DMS 273 treated with DMSO at 0.1 percent for 48 hours (cell line): ENCODE measurements at places on chromosomes 12 and 14.
A peak's percentile ranks its signal among the peaks of the same experiment; 100 is the strongest.

- DNase-seq, result no peak
Observed at GRCh38 chr12:121810234-121810817, 6.5 kb downstream of the SETD1B start.

- DNase-seq, result no peak
Observed at GRCh38 chr14:24988760-24989159, 61.2 kb downstream of the STXBP6 start.

- DNase-seq, result no peak
Observed at GRCh38 chr12:24488091-24488596, 460.8 kb downstream of the BCAT1 start.

- no peak for DNase-seq
Observed at GRCh38 chr12:107225635-107226034, 132.3 kb upstream of the CRY1 start.

GRCh38 chr14:36504771-36505175 lies 15.3 kb downstream of the NKX2-1 start:
- DNase-seq, result no peak

DNA sequence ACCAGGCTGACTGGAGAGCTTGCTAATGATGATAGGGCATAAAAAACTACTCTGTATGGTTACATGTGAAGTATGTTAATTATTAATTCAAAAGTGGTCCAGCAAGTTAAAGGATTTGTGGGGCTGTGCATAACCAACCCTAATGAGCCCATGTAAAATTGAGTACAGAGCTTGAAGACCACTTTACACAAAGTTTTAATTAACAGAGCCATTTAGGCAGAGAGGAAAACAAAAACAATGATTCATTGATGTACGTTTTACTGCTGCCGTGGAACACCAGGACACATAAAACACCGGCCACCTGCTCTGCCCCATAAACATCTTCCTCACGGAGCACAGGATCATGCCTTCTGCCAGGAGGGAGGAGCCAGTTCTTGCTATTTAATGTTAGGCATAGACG lies 83.5 kb downstream of the RIMBP2 start:
- DNase-seq, result no peak

GRCh38 chr14:24673534-24674203 lies 39.7 kb upstream of the GZMB start:
- no peak for DNase-seq

- DNase-seq, result no peak
Observed at GRCh38 chr14:69317102-69317755, 57.3 kb downstream of the GALNT16 start.

DNA sequence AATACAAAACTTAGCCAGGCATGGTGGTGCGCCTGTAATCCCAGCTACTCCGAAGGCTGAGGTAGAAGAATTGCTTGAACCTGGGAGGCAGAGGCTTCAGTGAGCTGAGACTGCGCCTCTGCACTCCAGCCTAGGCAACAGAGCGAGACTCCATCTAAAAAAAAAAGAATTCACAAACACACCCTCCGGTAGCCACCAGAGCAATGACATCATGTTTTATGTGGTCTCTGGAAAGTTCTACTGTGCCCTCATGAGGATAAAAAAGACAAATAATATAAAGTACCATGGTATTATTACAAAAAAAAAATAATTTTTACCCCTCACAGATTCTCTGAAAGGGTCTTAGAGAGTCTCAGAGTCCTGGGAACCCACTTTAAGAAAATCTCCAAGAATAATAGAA lies 81.5 kb downstream of the OSBPL8 start:
- no peak for DNase-seq

GRCh38 chr12:83827860-83828259 lies 1084.7 kb downstream of the SLC6A15 start:
- no peak for DNase-seq

- no peak for DNase-seq
Observed at GRCh38 chr12:11906286-11906935, 164.3 kb upstream of the BCL2L14 start.

- DNase-seq, result no peak
Observed at GRCh38 chr12:95953000-95953399, 9.9 kb downstream of the AMDHD1 start.

- no peak for DNase-seq
Observed at GRCh38 chr12:54126029-54126695, 62.6 kb downstream of the SMUG1 start.

GRCh38 chr12:31020385-31021166 lies 53.1 kb upstream of the DDX11 start:
- no peak for DNase-seq

DNA sequence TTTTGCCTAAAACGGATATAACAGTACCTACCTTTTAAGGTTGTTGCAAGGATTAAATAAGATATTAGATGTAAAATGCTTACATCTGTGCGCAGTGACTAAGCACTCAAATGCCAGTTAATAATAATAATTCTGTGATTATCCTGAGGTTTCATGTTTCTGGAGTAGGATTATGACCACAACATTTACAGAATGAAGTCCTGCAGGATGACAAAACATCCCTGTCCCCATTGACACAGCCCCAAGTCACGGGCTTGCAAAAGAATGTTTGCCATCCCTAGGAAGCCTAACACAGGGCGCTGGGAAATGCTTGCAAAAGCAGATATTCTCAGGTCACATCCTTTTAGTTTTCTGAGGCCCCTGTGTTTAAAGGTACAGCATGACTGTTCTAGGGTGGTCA lies 20.1 kb downstream of the SUSD6 start:
- no peak for DNase-seq

GRCh38 chr12:31018106-31018789 lies 55.4 kb upstream of the DDX11 start:
- DNase-seq, result no peak

- no peak for DNase-seq
Observed at GRCh38 chr12:40959041-40959440, 229.1 kb upstream of the PDZRN4 start.

GRCh38 chr12:81588235-81589008 lies 170.7 kb downstream of the PPFIA2 start:
- peak; percentile 73 for DNase-seq

- DNase-seq, result no peak
Observed at GRCh38 chr12:122517877-122518276, 8.9 kb downstream of the RSRC2 start.

GRCh38 chr12:113348849-113349536 lies 9.4 kb upstream of the PLBD2 start:
- DNase-seq, result no peak

- no peak for DNase-seq
Observed at GRCh38 chr12:8034802-8035201, 2.3 kb downstream of the FOXJ2 start.

GRCh38 chr14:78959674-78960264 lies 789.6 kb downstream of the NRXN3 start:
- DNase-seq, result peak; percentile 40

GRCh38 chr14:81301813-81302212 lies 81.1 kb upstream of the GTF2A1 start:
- DNase-seq, result no peak

GRCh38 chr12:3364226-3364625 lies 126.8 kb upstream of the PRMT8 start:
- no peak for DNase-seq

DNA sequence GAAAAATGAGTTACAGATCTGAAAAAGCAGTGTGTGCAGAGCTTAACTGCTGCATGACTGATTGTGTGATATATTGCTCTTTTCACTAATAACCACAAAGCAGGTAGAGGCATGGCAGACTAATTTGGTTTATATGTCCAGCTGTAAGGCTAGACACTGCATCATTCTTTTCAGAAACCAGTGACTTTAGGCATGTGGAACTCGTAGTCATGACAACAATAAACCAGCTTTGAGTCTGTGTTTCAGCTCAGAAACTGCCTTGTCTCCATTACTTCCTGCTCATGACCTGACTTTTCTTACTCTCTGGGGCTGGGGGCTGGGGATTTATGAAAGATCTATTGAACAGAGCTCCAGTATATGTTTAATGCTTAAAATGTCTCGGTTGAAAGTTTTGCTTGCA lies 146.8 kb upstream of the LRIG3 start:
- DNase-seq, result no peak

GRCh38 chr14:24080888-24081738 lies 9.8 kb downstream of the CPNE6 start:
- DNase-seq, result peak; percentile 51

- no peak for DNase-seq
Observed at GRCh38 chr12:96471368-96472050, 17.9 kb upstream of the CFAP54 start.

- DNase-seq, result no peak
Observed at GRCh38 chr12:82754856-82755255, 68.2 kb downstream of the TMTC2 start.

- DNase-seq, result no peak
Observed at GRCh38 chr12:49537231-49537751, 1.5 kb upstream of the KCNH3 start.

GRCh38 chr12:49675137-49675536 lies 32.1 kb downstream of the FMNL3 start:
- no peak for DNase-seq

DNA sequence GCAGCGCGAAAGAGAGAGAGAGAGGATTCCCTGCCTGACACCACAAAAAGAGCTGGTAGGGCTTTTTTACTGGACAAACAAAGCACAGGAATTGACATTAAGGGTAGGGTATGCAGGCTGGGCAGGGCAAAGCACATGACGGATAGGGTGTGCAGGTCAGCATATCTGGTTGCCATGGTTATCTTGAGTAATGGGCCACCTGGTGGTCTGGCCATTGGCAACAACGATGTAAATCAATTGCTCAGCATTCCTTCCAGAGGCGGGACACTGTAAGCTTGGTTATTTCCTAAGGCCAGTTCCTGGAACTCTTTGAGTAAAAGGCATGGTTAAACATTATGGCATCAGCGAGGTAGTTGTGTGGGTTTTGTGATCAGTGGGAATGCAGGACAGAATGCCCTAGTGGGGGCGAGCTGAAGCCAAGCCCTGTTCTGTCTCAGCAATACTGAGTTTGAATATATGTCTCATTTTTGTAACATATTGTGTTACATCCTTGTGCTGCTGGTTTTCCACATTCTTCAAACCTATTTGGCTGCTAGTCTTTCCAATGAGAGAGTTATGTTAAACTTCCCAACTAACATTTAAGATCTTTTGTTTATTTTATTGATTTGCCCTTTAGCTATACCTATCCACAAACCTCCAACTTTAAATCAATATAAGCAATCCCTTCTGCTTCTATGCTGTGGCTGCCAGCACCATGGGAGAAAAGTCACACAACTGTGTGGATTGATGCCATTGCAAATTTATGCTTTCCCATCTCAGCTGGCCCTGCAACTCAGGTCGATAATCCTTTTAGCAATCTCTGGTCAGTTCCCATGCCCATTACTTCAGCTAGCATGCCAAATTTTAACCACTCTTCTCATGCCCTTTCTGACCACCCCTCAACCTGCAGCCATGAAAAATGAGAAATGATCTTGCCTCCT lies 396.7 kb upstream of the PDE3A start:
- DNase-seq, result no peak

- no peak for DNase-seq
Observed at GRCh38 chr12:51023625-51024382, 2.4 kb downstream of the SLC11A2 start.

DNA sequence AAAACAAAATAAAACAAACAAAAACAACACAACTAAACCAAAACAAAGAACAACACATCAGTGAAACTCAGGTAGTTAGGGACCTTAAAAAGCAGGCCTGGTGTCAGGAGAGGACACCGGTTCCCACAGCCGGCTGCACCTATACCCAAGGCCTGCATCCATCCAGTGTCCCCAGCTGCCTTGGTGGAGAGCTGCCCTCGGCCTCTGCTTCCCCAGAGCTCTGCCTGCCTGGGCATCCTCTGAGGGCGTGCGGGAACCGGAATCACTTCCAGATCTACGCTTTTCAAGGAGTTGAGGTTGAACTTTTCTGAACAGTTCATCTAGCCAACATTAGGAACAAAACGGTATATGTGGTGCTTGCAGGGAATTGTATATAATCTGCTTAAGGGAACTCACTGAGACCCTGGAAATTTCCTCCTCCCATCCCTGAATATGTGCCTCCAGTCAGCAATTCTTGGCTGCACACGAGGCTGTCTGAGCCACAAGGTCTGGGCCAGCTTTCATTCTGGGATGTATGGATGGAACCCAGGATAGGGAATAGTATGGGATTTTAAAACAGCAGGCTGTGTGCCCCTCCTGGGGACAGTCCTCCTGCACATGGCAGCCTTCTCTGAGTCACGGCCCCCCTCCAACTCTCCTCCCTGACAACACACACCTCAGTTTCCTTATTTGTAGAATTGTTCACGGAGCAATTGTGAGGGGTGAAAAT lies 319.0 kb upstream of the RTL1 start:
- no peak for DNase-seq

- no peak for DNase-seq
Observed at GRCh38 chr14:76348898-76349297, 27.0 kb upstream of the ESRRB start.

DNA sequence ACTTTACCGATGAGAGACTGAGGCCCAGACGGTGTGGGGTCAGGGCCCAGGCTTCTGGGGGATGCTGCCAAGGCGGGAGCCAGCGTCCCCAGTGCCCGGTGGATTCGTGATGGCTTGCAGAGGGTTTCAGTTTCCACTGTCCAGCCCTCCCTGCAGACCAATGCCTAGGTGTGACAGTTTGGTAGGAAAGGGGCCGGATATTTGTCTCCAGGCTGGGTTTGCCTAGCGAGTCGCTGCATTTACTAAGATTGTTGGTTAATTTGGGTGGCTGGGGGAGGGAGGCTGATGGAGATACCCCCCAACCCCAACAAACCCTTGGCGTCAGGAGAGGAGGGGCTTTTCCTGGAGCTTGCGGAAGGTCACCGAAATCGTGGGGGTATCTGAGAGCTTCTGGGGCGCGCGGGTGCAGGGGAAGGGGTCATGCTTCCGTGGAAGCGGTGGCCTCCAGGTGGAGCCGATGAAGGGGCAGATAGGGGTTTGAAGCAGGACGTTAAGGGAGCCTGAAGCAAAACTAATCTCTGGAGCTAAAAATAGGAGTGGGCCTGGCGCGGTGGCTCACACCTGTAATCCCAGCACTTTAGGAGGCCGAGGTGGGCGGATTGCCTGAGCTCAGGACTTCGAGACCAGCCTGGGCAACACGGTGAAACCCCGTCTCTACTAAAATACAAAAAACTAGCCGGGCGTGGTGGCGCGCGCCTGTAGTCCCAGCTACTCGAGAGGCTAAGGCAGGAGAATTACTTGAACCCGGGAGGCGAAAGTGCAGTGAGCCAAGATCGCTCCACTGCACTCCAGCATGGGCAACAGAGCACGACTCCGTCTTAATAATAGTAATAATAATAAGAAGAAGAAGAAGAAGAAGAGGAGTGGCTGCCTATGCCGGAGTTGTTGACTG lies 1.1 kb upstream of the CDC42BPB start:
- no peak for DNase-seq

- no peak for DNase-seq
Observed at GRCh38 chr12:57280211-57281062, 29.4 kb upstream of the STAC3 start.

GRCh38 chr14:72291908-72292688 lies 359.9 kb downstream of the RGS6 start:
- no peak for DNase-seq

- no peak for DNase-seq
Observed at GRCh38 chr12:96045566-96045965, 10.2 kb upstream of the LTA4H start.

- DNase-seq, result no peak
Observed at GRCh38 chr14:75803765-75804164, 142.7 kb downstream of the TTLL5 start.
